ENCODE measurements at places on chromosomes 4 and X.

DNA sequence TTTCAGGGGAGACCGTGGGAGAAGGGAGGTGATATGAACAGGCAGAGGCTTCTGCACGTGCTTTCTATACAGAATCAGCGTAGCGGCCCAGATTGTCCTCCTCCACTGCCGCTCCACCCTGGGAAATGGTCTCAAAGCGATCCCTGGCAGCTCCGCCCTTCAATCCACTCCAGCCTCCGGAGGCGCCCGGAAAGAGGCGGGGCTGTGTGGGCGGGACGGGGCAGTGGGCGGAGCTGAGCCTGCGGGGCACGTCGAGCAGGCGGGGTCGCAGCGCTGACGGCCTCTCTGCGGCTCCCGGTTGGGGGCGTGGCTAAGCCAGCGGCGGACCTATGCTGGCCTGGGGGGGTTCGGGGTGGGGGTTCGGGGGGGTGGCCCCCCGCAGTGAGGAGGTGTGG is 210 bp upstream of the SMIM10L2A start:
- DNase-seq = peak; percentile 86

GRCh38 chrX:148192547-148192946 is 211.4 kb downstream of the FMR1NB start:
- DNase-seq = no peak

GRCh38 chr4:112511093-112511802 is 4.7 kb downstream of the NEUROG2 start:
- DNase-seq = no peak

DNA sequence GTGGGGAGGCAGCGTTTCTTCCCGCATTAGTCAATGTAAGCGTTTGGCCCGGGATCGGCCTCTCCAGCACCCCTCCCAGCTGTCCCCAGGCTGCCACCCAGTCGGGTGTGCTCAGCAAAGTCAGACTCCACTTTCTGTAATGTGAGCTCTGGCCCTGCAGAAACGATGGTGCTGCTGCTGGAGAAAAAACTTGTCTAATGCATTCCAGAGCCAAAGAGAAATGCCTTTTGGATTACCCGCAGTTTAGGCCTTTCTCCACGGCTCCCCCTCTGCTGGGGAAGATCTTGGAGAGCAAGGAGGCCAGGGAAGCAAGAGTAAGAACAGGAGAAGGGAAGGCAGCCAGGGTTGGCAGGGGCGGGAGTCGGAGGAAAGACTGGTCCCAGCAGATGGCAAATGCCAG is 55.2 kb downstream of the ELF4 start:
- DNase-seq = no peak

- DNase-seq = no peak
These were observed 584.4 kb upstream of the AADAT start for GRCh38 chr4:170674176-170674575.

- DNase-seq = no peak
These were observed 7.0 kb upstream of the SLC7A11 start for GRCh38 chr4:138249132-138249531.

DNA sequence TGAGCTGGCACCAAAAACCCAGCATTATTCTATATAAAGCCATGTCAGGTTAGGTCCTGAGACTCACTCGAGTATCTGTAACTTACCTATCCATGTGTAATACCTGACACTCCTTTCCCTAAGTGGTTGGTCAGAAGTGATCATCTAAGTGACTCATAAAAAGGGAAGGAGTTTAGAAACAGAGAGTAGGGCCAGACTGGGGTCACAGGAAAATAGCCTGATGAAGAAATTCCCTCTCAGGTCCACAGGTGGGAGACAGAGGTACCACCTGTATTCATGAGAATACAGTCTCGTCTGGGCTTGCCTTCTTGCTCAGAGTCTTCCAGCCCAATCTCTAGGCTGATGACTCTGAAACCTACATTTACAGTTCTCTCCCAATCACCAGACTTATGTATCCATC is 161.8 kb upstream of the MAP3K15 start:
- no peak for DNase-seq

DNA sequence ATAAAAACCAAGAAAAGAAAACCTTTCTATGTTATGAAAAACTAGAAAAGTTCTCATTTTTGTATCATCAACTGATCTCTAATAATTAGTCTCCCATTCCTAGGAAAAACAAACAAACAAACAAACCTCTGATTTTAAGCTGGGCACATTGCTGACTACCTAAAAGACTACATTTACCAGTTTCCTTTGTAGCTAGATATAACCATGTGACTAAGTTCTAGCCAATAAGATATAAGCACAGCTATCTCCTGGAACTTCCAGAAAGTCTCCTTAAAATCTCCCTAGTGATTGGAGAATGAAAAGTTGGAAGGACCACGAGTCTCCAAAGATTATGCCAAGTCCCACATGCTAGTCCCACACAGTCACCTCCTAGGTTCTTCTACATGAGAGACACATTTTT is 108.9 kb downstream of the NR3C2 start:
- DNase-seq = no peak

GRCh38 chr4:3402491-3403347 is 39.0 kb upstream of the HGFAC start:
- no peak for DNase-seq

DNA sequence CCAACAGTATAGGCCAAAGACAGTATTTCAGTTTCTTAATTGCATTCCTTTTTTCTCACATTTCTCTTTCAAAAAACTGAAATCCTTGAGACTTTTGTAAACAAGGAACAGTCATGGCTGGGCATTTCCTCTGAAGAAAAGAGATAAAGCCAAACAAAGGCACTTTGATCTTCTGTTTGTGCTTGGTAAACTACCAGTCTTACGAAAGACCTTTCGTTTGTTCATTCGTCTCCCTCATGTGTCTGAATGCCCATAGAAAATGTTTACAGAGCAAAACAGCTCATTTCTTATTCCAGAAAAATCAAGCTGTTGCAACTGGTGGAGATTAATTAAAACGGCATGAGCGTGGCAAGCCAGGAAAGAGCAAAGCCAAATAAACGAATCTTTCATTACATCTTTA is 178.0 kb downstream of the GASK1B start:
- no peak for DNase-seq

DNA sequence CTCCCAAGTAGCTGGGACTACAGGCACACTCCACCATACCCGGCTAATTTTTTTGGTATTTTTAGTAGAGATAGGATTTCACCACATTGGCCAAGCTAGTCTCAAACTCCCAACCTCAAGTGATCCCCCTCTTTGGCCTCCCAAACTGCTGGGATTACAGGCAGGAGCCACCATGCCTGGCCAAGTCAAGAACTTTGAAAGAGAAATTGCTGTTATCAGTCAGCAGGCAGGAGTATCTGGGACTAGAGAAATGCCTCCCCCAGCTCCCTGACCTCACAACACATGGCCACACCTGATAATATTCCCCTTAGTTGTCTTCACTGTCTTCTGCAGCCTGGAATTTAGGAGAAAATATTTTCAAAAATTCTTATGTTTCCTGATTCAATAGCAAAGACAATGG is 7.4 kb downstream of the TXK start:
- DNase-seq = no peak

DNA sequence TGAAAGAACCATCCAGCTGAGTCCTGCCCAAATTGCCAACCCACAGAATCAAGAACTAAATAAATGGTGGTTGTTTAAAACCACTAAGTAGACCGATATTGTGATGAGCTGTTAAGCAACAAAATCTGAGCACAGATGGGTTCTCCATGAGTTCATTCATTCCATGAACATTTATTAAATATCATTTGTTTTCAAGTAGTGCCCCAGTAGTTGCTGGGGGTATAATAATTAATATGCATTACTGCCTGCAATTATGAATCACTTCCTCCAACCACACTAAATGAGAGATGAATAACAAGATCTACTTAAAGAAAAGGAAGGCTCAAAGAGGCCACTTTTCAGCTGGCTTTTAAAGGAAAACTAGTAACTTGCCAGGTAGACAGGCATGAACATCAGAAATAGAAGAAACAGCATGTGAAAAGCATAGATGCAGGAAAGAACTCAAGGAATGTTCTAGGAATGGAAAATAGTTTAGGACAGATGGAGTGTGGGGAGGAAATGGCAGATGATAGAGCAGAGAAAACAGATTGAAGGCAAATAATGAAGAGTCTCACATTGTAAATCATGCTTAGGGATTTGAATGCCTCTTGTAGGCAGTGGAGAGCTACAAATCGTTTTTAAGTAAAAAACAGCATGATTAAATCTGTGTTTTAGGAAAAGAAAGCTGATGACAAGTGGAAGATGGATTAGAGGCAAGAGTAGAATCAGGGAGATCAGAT is 641.7 kb upstream of the DIPK2B start:
- DNase-seq = no peak

- no peak for DNase-seq
These were observed 8.7 kb upstream of the TIMP1 start for GRCh38 chrX:47573341-47574075.

GRCh38 chr4:168908093-168908492 is 102.0 kb downstream of the CBR4 start:
- no peak for DNase-seq

DNA sequence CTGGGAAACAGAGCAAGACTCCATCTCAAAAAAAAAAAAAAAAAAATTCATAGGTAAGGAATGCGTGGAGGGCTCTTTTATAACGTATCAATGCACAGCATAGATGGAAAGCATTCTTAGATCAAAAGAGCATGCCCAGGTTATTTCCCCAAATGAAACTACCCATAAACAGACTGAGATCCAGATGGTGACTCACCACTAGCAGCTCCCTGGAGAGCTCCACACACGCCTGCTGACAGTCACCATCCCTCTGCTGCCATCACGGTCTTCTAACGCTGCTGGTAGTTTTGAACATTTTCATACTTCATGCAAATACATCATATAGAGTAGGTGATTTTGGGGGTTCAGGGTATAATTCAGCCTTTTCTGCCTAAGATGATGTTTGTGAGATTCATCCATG is 136.9 kb downstream of the ASMT start:
- no peak for DNase-seq

- no peak for DNase-seq
These were observed 136.0 kb downstream of the NKX6-1 start for GRCh38 chr4:84362896-84363655.

DNA sequence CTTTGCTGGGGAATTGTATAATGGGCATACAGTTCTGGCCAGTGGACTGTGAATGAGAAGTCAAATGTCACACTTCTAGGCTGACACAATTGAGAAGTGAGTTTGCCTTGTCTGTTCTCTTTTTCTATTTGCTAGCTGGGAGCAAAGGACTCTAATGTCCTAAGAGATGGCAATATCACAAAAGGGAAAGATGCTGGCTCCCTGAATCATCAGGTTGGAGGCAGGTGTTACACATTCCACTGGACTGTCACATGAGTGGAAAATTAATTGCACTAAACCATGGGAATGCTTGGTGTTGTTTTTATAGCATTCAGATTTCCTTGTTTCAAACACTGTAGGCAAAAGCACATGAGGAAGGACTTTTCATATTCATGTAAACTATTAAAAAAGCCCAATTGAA is 388.3 kb downstream of the ADAM29 start:
- DNase-seq = no peak

GRCh38 chrX:137051978-137052642 is 18.3 kb upstream of the GPR101 start:
- peak; percentile 82 for DNase-seq

DNA sequence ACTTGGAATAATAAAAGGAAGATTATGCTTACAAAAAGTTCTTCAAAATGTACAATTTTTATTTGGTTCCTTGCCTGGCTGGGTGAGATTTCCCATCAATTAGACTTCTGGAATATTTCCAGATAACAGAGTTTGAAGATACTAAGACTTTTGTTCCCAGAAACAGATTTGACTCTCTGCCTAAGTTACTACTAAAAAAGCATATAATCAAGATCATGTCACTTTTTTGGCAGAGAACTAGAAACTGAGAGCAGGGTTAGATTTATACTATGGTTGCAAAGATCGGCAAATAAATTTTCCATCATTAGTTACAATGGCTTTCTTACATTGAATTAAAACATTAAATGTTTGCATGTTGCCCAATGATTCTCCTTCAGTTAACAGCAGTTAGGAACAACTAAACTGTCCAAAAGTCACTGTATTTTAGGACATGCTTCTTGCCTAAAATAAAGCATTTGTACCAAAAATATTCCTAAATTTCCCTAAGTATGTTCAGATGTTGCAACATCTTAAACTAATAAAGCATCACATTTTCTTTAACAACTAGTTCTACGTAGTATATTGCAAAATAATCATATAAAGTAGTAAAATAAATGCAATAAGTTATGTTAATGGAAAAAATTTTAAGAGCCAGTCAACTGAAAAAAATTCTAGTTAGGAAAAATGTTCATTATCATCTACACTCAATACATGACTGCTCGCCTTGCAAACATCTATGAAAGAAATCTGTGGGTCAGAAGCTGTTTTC is 73.0 kb downstream of the SEC24D start:
- DNase-seq = no peak

DNA sequence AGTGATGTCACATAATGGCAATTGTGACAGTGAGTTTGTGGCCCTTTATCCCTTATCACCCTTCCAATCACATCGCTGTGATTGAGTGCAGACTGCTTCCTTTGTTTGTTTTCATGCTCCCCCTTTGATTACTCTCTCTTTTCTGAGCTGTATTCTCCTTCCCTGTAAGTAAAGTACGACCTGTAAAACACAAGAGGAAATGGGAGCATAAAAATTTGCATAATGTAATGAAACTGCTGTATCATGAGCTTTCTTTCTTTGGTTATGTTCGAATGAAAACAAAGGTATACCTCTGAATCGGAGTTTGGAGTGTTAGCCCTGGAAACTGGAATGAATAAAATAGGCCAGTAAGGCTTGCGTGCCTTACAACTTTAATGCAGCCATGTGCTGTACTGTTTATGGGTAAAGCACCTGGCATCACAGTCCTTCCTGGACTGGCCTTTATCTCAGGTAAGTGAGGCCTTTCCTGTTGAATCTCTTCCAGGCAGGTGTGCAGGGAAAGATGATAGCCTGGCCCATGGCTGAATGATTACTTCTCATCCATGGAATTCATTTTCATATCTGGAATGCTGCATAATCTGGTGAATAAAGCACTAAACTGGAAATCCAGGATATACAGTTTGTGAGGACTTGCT is 26.6 kb upstream of the HS3ST1 start:
- DNase-seq = no peak

DNA sequence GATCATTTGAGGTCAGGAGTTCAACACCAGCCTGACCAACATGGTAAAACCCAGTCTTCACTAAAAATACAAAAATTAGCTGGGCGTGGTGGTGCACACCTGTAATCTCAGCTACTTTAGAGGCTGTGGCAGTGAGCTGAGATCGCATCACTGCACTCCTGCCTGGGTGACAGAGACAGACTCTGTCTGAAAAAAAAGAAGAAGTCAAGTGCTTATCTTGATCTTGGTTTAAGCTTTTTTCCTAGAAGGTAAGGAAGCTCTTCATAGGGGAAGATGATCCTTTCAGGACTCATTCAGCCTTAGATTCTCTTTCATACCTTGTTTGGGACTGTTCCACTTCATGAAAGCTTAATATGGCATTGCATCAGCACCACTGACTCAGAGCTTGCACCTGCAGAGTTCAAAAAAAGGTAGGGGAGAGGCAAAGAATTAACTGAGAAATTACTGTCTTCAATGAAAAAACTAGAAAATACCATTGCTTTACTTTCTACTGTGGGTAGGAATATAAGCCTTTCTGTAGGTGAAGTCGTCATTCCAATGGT is 70.8 kb upstream of the EPGN start:
- no peak for DNase-seq

GRCh38 chr4:88859191-88859812 is 161.7 kb upstream of the NAP1L5 start:
- DNase-seq = no peak

Data from activated CD4-positive, alpha-beta T cell treated with anti-CD3 and anti-CD28 coated beads for 4 hours (primary cell).